ENCODE measurements at places on chromosomes 6 and 20.

GRCh38 chr6:133017581-133017980 is 203.2 kb downstream of the RPS12 start:
- no peak for DNase-seq

DNA sequence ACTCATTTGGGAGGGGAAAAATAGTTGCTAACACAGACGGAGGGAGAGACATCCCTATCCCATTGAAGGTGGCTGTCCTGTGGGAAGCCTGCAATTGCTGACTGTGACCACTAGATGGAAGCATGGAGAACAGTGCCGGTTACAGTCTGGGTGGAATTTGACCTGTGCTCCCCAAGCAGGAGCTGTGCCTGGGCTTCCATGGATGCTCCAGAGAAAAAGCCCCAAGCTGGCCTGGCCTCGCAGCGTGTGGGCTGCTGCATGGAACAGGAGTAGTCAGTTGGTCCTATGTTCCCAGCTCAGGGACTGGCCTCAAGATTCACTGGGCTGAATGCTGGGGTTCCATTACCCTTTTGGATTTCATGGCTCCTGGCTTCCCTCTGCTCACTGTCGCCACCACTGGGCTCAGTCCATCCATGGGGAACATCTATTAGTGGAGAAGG is 116.3 kb upstream of the CHD6 start:
- no peak for DNase-seq

DNA sequence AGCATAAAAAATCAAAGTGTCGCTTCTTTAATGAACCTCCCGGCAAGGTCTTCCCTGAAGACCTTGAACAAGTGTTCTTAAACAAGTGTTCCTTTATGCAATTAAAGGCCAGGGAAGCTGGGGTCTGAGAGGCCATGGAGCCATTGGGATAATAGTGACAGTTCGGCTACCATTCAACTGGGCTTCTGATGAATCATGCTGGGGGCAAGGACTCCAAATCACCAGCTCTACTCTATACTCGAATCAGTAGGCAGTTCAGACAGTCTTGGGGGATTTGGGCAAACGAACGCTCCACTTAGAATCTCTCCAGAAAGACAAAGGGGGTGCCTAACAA is 34.7 kb upstream of the EZR start:
- DNase-seq = no peak

DNA sequence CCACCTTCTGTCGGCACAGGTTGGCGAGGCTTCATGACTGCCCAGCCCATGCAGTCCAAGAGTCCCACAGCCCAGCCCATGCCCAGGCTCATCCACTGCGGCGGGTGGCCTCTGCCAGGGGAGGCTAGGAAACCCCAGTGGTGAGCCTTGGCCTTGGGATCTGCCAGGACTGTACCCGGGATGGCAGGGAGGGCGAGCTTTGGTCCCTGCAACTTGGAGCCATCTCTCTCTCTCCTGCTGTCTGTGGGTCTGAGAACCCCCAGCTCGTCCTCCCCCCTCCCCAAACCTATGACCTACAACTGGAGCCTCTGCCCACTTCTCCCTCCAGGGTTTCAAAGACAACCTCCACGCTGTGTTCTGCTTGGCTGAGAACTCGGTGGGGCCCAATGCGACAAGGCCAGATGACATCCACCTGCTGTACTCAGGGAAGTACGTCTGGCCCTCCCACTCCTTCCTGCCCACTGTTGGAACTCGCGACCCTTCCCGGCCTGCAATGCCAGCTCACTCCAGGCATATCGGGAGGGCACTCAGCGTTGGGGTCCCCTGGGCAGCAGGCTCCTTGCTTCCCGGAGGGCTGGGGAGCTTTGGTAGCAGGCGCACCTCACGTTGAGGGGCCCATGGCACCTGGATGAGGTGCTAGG is 19.7 kb downstream of the NPEPL1 start:
- no peak for DNase-seq

DNA sequence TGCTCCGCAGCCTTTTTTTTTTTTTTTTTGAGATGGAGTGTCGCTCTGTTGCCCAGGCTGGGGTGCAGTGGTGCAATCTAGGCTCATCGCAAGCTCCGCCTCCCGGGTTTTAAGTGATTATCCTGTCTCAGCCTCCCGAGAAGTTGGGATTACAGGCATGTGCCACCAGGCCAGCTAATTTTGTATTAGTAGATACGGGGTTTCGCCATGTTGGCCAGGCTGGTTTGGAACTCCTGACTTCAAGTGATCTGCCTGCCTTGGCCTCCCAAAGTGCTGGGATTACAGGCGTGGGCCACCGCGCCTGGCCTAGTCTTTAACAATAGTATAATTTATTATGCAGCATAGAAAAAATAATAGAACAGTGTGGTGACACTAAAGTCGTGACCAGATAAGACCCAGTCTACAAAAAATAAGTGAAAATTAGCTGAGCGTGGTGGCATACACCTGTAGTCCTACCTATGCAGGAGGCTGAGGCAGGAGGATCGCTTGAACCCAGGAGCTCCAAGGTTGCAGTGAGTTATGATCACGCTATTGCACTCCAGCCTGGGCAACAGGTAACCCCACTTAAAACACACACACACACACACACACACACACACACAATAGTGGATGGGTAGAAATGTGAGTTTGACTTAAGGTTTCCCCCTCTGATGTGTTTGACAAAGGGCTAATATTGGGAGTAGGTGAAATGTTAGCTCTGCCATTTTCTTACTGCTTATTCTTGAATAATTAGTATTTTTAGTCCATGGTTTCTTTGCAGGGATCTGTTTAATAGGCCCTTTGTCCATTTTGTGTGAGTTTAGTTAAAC is 6.5 kb downstream of the PIM1 start:
- no peak for DNase-seq

All from NCI-H510A (cell line).